ENCODE measurements at places on chromosomes 2 and 18. TPM values are rescaled to one million over a fixed set of nuclear protein-coding genes. Genes with fewer than 3 reads are reported as not detected.

HADHB gene
- 89.1 TPM for total RNA-seq

IL36A gene
- not detected for total RNA-seq

ANKRD36 gene
- 42.4 TPM for total RNA-seq

NGEF gene
- 1.2 TPM for total RNA-seq

SCN1A gene
- 0.11 TPM for total RNA-seq

ALK gene
- total RNA-seq: under 0.01 TPM

TRABD2A gene
- total RNA-seq: 2.5 TPM

REEP1 gene
- 0.11 TPM for total RNA-seq

NCL gene
- total RNA-seq: 376 TPM
